Activated CD4-positive, alpha-beta T cell treated with anti-CD3 and anti-CD28 coated beads, Interleukin-2, amount 10 ng/mL, durations not matched to agents 24 days and 14 days (primary cell): ENCODE measurements at places on chromosomes 13 and 19. TPM values are rescaled to one million over a fixed set of nuclear protein-coding genes. Genes with fewer than 3 reads are reported as not detected.

Gene CYP2A7
- not detected in 2 replicates for total RNA-seq

Gene PIN1
- total RNA-seq, result 87.9 and 93.0 TPM in 2 replicates

Gene CBY2
- not detected in 2 replicates for total RNA-seq

Gene NCLN
- total RNA-seq, result 114 and 116 TPM in 2 replicates

- no peak for DNase-seq
- H3K4me1 ChIP-seq, result peaks cover 18% of the 10 kb centered on the region
- no peak overlapping the region for H3K4me3 ChIP-seq
- H3K27ac ChIP-seq, result no peak overlapping the region
Observed at GRCh38 chr13:40377783-40378182, 288.7 kb downstream of the FOXO1 start.

DNA sequence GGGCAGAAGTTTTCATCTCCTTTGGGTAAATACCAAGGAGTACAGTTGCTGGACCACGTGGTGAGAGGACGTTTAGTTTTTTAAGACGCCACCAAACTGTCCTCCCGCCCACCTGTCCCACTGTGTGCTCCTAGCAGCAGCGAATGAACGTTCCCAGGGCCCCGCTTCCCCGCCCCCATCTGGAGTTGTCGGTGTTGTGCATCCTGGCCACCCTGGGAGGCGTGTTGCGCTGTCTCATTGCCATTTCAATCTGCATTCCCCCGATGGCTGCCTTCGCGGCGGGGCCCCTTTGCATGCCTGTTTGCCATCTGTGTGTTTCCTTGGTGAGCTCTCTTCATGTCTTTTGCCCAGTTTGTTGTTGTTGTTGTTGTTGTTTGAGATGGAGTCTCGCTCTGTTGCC, 76.1 kb downstream of the KDM4B start:
- H3K27ac ChIP-seq, result no peak overlapping the region
- peaks cover 2% of the 10 kb centered on the region for H3K4me1 ChIP-seq
- H3K27me3 ChIP-seq, result no peaks in the 10 kb centered on the region

- H3K36me3 ChIP-seq, result no peaks in the 10 kb centered on the region
- no peak for DNase-seq
- no peaks in the 10 kb centered on the region for H3K27me3 ChIP-seq
- H3K4me1 ChIP-seq, result no peaks in the 10 kb centered on the region
- no peak overlapping the region for H3K4me3 ChIP-seq
- no peak overlapping the region for H3K27ac ChIP-seq
Observed at GRCh38 chr13:86591862-86592261, 792.6 kb upstream of the SLITRK6 start.

DNA sequence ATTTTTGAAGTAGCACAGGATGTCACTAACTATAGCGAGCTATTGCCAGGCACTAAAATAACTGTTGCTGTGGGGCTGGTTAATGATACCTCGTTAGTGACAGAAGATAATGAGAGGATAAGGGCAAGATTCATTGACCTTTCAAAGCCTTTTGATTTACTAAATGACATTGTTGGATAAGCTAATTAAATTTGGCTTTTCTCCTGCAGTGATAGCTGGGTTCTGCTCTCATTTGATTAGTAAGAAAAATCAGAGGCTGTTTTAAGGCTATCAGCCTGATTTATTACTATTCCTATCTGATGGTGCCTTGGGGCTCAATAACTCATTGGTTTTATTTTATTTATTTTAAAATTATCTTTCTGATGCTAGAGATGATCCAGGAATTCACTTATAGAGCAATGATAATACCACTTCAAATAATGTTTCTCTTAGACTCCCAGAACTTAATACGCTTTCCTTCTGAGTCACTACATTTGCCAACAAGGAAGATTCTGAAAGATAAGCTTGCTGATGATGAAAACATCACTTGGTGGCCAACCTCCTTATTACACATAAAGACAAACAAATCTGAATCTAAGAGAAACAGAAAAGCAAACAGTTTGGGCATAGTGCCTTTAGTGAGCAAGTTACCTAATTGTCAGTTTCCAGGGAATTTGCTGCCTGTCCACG, 501.3 kb upstream of the ARGLU1 start:
- H3K27me3 ChIP-seq, result no peaks in the 10 kb centered on the region
- no peak for DNase-seq
- no peaks in the 10 kb centered on the region for H3K36me3 ChIP-seq
- H3K4me3 ChIP-seq, result no peak overlapping the region

- peaks cover under 1% of the 10 kb centered on the region for H3K36me3 ChIP-seq
- no peak overlapping the region for H3K4me3 ChIP-seq
- peaks cover 9% of the 10 kb centered on the region for H3K4me1 ChIP-seq
- DNase-seq, result no peak
Observed at GRCh38 chr19:55446060-55446459, 3.0 kb upstream of the SHISA7 start.

DNA sequence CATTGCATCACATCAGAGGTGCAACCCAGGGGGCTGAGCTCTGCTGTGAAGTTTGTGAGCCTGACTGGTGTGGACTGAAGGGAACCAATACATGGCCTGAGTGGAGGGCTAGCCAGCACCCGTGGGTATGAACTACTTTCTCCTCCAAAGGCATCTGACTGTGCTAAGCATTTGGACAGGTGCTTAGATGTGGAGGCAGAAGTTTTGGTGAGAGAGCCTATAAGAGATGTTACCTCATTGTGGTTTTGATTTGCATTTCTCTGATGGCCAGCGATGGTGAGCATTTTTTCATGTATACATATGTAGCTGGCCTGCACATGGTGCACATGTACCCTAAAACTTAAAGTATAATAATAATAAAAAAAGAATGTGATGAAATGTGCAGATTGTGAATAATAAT, 46.9 kb downstream of the TEX29 start:
- H3K36me3 ChIP-seq, result no peaks in the 10 kb centered on the region
- H3K4me1 ChIP-seq, result no peaks in the 10 kb centered on the region
- H3K27me3 ChIP-seq, result peaks cover 1% of the 10 kb centered on the region
- H3K27ac ChIP-seq, result no peak overlapping the region
- H3K4me3 ChIP-seq, result no peak overlapping the region

DNA sequence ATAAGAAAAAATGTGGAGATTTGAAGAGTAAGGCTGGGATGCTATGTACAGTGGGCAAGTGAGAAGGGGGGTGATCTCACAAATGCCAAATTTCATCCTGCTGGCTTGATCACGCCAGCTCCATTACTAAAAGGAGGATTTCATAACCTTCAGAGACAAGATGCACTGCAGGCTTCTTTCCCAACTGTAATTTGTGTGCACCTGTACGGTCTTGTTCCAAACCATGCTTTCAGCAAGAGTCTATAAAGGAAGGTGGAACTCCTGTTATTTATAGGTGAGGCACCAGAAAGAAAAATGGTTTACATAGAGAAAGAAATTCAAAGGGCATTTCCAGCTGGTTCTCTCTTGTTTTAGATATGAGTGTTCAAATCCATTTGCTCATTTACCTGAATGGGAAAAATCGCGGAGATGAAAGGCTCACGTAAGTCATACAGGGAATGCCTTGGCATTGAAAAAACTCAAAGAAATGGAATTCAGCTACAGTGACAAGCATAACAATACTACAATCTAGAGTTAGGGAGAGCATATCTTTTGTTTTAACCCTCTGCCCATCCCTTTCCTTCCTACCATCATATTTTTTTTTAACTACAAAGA, 13.3 kb downstream of the EFNB2 start:
- H3K36me3 ChIP-seq, result no peaks in the 10 kb centered on the region
- peaks cover 35% of the 10 kb centered on the region for H3K27me3 ChIP-seq
- H3K27ac ChIP-seq, result no peak overlapping the region

DNA sequence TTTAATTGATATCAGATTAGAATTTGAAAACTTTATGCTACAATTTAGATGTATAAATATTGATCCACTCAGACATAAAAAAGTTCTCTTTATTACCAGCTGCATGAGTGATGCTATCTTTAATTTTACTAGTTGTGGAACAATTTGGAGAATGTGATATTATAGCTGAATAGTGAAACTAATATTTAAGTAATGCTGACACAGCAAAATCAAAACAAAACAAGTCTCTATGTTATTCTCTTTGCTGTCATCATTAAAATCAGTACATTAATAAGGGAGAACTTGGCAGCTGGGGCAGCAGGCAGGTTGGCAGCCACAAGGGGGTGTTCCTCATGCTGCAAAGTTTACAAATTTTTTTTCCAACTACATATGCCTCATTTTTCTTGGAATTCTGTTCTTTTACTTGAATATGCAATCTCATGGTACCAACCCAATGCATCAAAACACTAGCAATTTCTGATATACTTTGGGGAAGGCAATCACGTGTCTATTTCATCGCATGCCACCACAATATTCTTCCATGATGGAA, 585.3 kb downstream of the FGF9 start:
- no peak overlapping the region for H3K27ac ChIP-seq
- DNase-seq, result no peak
- no peaks in the 10 kb centered on the region for H3K36me3 ChIP-seq
- H3K27me3 ChIP-seq, result no peaks in the 10 kb centered on the region
- no peaks in the 10 kb centered on the region for H3K4me1 ChIP-seq
- no peak overlapping the region for H3K4me3 ChIP-seq

GRCh38 chr19:41551212-41551610, 24.8 kb upstream of the CEACAM21 start:
- H3K36me3 ChIP-seq, result peaks cover 60% of the 10 kb centered on the region
- H3K4me3 ChIP-seq, result peak overlapping the region; percentile 99
- H3K27ac ChIP-seq, result peak overlapping the region; percentile 99
- no peaks in the 10 kb centered on the region for H3K27me3 ChIP-seq

DNA sequence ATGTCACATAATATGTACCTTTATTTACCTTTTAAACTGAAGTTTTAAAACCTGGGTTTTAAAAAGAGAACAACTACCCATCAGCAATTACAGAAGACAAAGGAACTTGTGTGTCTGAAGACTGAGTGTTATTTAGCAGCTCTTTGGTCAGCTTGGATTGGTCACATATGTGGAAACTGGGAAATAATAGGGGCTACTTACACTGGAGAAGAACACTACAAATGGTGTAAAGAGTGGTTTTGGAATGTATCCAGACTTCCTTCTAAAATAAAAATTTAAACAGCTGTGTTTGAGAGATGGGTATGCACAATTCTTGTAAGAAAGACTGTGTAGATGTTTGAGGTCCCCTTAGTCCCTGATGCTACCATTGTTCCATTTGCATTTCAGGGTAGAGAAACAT, 13.3 kb downstream of the TNFRSF19 start:
- peaks cover 9% of the 10 kb centered on the region for H3K4me1 ChIP-seq
- DNase-seq, result no peak
- H3K36me3 ChIP-seq, result no peaks in the 10 kb centered on the region
- no peak overlapping the region for H3K27ac ChIP-seq
- peaks cover 51% of the 10 kb centered on the region for H3K27me3 ChIP-seq

- no peak for DNase-seq
- H3K4me3 ChIP-seq, result no peak overlapping the region
- no peaks in the 10 kb centered on the region for H3K36me3 ChIP-seq
- H3K27ac ChIP-seq, result no peak overlapping the region
- no peaks in the 10 kb centered on the region for H3K27me3 ChIP-seq
Observed at GRCh38 chr13:96762876-96763275, 231.4 kb downstream of the OXGR1 start.

GRCh38 chr13:47112903-47113299, 216.0 kb upstream of the HTR2A start:
- H3K4me1 ChIP-seq, result peaks cover 11% of the 10 kb centered on the region
- no peak overlapping the region for H3K4me3 ChIP-seq
- no peak overlapping the region for H3K27ac ChIP-seq
- no peak for DNase-seq
- H3K36me3 ChIP-seq, result no peaks in the 10 kb centered on the region

DNA sequence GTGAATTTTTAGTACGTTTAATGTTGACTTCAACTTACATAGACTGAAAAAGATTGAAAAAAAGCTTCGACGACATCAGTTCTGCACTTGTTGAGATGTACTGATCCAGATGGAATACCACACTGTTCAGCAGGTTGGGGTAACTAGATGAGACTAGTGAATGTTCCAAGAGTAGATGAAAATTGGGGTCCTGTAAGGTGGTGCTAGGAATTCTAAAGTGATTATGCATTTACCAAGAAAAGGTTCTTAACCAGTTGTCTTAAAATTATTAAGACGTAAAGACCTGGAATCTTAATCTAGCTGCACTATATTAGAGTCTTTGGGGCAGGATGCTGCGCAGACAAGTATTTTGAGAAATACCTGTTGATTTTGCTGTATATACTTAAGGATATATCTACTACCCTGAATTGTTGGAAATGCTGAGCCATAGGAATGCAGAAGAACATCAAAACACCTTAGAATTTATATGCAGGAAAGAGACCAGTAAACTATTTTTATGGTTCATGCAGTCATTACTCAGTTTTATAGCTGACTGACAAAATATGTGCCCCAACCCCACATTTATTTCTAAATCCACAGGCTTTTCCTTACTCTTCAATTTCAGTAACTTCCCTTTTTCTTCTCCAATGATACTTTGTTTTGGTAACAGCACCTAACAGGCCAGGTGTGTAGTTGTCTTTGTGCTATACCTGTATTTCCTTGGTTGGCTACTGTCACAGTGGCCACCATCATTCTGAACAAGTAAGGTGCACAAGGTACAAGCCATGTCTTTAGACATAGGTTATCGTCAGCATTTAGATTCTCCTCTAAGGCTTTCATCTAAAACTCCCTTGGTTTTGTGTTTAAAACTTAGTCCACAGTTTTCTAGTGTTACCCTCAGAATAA, 8.6 kb downstream of the MIR17HG start:
- no peak overlapping the region for H3K27ac ChIP-seq
- no peak overlapping the region for H3K4me3 ChIP-seq
- peaks cover 75% of the 10 kb centered on the region for H3K36me3 ChIP-seq
- no peaks in the 10 kb centered on the region for H3K27me3 ChIP-seq

DNA sequence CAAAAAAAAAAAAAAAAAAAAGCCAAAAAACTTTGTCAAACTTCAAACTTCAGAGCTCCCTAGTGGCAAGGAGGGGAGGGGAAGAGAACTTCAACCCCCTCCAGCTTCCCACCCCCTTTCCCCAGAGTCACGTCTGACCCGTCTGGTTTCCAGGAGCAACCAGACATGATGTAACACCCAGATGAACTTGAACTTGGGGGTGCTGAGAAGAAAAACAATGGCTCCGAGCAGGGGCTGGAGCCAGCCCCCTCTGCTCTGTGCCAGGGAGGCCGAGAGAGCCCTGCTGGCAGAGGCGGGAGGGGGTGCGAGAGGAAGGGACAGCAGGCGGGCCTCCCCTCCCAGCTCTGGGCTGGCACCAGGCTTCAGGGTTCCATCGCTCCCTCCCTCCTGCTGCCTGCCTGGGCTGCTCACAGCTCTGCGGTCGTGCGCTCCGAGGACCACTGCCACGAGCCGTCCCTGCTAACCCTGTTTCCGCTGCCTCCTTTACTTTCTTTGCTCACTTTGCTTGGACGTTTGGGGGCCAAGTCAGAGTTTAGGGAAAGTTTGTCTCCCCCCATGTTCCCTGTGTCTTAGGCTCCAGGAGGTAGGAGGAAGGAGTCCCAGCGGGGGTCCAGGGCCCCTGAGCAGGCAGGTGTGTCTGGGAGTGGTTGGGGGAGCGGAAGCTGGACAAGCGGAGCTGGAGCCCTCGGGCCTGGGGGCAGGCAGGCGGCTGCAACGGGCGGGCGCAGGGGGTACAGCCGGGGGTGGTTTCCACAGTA, 11.1 kb downstream of the LYL1 start:
- peaks cover 14% of the 10 kb centered on the region for H3K4me1 ChIP-seq
- DNase-seq, result no peak
- no peak overlapping the region for H3K27ac ChIP-seq
- peaks cover 15% of the 10 kb centered on the region for H3K27me3 ChIP-seq
- H3K36me3 ChIP-seq, result no peaks in the 10 kb centered on the region
- H3K4me3 ChIP-seq, result no peak overlapping the region
